ENCODE measurements at places on chromosomes 2 and 18.

DNA sequence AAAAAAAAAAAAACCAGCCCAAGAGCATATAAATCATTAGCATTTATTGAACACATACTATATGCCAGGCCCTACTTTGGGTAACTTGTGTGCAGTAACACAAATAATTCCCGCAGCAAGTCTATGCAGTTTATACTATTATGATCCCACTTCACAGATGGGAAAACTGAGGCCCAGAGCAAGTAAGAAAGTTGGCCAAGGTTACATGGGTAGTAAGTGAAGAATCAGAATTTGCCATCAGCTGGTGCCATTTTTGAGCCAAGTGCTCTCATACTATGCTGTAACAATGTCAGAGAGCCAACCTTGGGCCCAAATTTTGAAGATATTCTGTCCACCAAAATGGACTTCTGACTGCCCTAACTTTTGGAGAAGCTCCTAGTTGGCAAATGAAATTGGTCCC lies 13.5 kb upstream of the PSD4 start:
- DNase-seq = no peak

DNA sequence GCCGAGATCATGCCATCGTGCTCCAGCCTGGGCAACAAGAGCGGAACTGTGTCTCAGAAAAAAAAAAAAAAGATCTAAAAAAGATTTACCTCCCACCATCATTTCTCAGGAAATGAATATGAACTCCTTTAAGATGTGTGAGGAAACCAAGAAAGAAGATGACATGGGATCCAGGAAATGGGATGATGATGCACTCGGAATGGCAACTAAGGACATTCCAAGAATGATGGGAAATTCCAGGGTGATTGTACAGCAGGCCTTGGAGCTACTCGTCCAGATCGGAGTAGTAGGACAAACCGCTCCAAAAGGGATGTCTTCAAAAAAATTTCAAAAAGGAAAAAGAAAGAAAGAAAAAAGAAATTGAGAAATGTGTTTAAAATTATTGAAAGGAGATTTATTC lies 84.9 kb upstream of the PMAIP1 start:
- no peak for DNase-seq

DNA sequence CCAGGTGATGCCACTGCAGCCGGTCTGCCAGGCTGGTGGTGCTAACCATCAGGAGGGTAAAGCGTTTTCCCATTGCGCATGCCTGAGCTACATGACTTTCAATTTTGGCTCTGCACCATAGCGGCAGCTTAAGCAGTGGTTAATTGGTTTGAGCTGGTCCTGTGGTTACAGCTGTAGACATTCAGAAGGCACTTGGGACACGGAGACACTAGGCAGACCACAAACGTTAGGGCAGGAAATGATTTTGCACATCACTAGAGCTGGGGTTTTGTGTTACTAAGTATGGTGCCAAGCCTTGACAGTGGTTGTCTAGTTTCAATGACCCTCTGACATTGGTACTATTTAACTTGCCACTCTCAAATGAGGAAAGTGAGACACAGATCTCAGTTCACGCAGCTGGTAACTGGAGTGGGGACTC lies 28.9 kb upstream of the CNOT11 start:
- peak; percentile 62 for DNase-seq

DNA sequence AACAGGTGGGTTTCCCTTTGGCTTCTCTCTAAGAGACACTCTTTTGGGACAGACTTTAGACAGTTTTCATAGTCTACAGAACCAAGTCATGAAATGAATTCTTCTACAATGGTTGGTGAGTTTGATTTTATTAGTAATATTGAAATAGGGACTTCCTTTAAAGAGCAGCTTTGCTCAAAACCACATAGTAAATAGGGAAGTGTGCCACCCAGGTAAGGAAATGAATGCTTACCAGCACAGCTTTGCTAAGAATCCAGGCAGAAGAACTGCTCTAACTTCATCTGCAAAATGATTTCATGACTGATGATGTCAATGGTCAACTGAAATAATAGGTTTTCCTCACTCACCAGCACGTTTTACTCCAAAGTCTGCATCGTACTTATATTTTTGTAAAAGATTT lies 89.2 kb downstream of the NYAP2 start:
- DNase-seq = no peak

GRCh38 chr18:34661464-34662087 lies 48.5 kb upstream of the DTNA start:
- DNase-seq = peak; percentile 15

- no peak for DNase-seq
These were observed 63.7 kb downstream of the EIPR1 start for GRCh38 chr2:3313781-3314375.

- DNase-seq = no peak
These were observed 107.8 kb downstream of the NDUFA10 start for GRCh38 chr2:239917125-239917956.

DNA sequence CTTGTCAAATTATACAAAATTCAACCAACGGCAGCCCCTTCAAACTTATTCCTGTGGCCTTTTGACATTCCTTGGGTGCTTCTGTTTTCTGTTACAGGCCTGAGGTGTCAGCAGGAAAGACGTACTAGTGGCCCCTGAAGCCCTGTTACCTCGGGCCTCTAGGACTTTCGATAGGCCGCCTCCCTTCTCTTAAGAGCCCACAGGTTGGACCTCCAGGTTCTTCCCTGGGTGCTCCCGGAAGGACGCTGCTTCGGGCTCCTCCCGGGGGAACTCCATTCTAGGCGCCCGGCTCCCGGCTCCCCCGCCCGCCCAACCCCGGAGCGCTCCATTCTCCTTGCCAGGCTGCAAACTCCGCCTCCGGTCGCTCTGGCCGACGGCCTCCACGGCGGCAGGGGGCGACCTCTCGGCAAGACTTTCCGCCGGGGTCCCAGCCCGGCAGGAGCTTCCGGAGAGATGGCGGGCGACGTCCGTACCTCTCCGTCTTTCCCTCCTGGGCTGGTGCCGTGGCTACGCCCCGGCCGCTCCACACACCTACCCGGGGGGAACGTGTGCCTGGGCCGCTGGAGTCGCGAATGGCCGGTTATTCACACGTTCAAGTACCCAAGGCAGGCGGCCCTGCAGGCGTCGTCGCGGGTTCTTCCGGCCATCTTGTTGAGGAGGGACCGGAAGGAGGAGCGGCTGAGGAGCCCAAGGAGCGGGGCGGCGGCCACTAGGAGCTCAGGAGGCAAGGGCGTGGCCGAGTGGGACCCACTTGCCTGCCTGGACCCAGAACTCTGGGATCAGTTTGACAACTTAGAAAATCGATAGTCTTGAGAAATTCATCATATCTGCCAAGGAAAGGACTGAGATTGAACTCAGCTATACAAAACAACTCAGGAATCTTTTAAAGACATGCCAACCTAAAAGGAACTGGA lies 27.5 kb downstream of the BOLA3 start:
- peak; percentile 84 for DNase-seq

DNA sequence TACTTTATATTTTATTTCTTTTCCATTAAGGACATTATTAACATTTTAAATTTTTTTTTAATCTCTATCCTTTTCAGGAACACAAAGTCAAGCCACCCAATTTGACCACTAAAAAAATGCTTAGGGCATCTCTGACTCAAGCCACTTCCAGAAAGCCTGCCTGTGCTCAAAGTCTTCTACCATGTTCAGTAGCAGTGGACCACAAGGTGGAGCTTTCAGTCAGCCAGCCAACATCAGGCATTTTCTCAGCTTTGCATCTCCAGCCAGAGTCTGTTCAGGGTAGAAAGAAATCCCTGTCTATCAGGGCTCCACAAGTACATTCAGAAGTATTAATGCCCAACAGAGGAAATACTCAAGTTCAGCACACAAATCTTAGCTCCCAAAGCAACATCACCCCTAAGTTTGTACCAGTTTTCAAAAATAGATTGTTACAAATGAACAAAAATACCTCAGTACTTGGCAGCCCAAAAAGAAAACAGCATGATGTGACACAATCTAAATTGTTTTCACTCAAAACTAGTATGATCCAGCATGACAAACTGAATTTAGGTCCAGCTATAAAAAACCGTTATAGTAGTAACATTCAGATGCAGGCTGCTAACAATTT lies 37.6 kb downstream of the C18orf63 start:
- peak; percentile 59 for DNase-seq

- no peak for DNase-seq
These were observed 34.9 kb downstream of the DNMT3A start for GRCh38 chr2:25306777-25307368.

DNA sequence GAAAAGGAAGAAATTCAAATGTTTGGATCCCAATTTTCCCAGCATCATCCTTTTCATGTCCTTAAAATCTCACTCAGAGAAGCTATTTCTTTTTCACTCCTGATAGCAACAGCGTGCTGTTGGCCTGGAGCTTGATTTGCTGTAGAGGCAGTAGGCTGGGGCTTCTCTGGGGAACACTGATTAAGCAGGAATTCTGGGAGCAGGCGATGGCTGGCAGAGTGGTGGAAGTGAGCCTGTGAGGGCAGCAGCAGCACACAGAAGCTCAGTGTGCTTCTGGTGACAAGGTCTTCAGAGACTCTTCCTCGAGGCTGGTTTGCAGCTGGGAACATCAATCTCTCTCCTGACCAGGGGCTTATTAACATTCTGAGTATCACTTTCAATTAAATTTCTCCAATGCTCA lies 284.6 kb downstream of the DPP10 start:
- no peak for DNase-seq

- DNase-seq = no peak
These were observed 11.4 kb upstream of the DTNB start for GRCh38 chr2:25684577-25685473.

DNA sequence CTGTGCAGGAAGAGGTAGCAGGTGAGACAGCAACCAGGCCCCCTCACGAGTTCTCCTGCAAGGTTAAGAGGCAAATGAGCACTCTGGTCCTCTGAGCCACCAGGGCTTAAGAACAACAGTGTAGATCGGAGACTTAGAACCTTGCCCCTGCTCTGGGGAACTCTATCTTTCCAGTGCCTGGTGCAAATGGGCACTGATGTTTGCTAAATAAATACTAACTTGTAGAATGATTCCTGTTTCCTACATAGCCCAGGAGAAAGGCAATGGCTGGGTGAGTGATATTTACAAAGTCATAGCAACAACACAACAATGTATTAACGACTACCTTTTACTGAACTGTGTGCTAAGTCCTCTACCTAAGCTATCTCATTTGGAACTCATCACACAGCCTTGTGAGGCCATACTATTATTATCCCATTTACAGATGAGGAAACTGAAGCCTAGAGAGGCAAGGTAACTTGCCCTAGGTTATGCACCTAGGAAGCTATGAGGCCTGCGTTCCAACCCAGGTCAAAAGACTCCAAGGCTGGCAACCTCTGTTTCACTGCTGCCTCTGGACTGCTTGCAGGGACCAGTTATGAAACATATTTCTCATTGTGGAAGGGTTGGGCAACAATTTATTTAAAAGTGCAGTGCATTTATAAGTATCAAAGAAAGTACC lies 4.3 kb downstream of the ATP8B1 start:
- DNase-seq = no peak

DNA sequence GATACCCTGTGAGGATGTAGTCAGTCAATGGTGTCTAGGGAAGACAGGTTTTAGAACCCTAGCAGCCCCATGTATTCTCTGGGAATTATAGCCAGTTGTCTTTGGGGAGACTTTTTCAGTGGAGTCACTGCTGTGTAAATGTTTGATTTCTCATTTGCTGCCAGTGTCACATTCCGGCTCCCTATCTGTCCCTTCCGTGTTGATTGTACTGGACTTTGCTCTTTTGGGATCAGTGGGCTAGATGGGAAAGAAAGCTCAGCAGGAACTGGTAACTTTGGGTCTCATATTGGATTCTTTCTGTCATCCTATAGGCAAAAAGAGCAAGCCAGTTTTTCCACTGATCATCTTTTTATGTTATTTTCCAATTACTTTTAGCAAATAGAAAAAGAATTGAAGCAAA lies 70.1 kb downstream of the GTF3C3 start:
- no peak for DNase-seq

- DNase-seq = no peak
These were observed 227.7 kb upstream of the ZEB2 start for GRCh38 chr2:144747571-144747970.

- no peak for DNase-seq
These were observed 94.4 kb downstream of the EIPR1 start for GRCh38 chr2:3283206-3283605.

GRCh38 chr18:75276818-75277609 lies 66.4 kb downstream of the TSHZ1 start:
- DNase-seq = no peak

Data from CD4-positive, alpha-beta T cell treated with Interleukin-4 for 4 hours (primary cell).